ENCODE measurements at places on chromosomes 11 and 22. TPM values are rescaled to one million over a fixed set of nuclear protein-coding genes. Genes with fewer than 3 reads are reported as not detected.

- no peak for DNase-seq
Observed at GRCh38 chr11:134642206-134642605, 230.2 kb upstream of the B3GAT1 start.

GRCh38 chr22:48594757-48595510 lies 1232.7 kb downstream of the BRD1 start:
- no peak for DNase-seq

GRCh38 chr11:115527534-115528125 lies 23.4 kb upstream of the CADM1 start:
- no peak for DNase-seq

The PPP2R5B gene
- 12.5 TPM for total RNA-seq

The OSBP2 gene
- total RNA-seq = 4.3 TPM

DNA sequence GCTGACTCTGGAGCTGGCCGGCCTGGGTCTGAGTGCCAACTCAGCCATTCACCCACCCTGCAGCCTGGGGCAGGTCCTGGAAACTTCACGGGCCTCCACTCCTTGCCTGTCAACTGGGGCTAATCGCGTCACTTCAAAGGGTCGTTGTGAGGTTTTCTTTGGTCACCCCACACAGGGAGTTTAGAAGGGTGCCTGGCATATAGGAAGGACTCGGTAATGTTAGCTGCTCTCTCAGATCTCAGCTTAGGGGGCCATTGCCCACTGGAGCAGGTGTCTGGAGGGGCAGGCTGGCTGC lies 7.3 kb downstream of the INCENP start:
- no peak for DNase-seq

DNA sequence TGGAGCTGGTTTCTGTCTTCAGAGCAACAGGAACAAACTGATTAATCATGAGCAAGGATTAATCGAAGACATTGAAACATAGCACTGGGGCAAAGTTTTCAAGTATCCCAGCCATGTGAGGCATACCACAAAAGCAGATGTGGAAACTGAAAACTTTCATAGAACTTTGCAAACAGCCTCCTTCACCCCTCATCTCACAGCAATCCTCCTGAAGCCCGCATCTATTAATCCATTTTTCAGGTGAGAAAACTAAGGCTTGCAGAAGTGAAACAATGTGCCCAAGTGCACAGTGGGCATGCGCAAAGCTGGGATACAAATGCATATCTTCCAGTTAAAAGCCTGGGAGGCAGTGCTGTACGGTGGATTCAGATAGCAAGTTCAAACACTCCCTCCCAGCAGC lies 58.6 kb upstream of the HMGXB4 start:
- DNase-seq = no peak

The XKR3 gene
- total RNA-seq = not detected

DNA sequence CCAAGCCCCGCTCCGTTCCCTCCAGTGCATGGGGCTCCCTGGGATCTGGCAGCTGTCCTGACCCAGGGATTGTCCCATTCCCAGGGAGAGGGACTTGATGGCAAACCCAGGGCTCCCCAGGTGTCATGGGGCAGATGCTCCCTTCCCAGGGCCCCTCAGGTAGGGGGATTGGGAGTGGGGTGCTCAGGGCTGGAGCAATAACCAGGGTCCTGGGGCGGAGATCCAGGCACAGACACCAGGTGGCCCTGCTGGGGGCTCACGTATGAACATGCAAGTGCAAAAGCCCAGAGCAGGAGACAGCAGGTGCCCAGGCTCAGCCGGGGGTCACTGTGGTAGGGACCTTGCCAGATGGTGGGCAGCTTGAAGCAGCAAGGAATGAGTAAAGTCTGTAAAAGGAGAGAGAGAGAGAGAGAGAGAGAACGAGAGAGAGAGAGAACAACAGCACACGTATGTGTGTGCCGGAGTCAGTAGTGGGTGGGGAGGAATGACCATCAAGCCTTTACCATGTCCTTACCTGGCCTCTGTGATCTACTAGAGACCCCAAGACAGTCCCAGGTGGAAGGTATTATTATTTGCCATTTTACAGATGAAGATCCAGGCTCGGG lies 19.3 kb upstream of the MPPED1 start:
- DNase-seq = no peak

- peak; percentile 31 for DNase-seq
Observed at GRCh38 chr11:34890089-34890488, 26.1 kb downstream of the APIP start.

GRCh38 chr11:47369676-47370075 lies 8.7 kb downstream of the SPI1 start:
- no peak for DNase-seq

- no peak for DNase-seq
Observed at GRCh38 chr11:36214480-36214879, 74.7 kb downstream of the COMMD9 start.

The BIK gene
- total RNA-seq = 0.20 TPM

- no peak for DNase-seq
Observed at GRCh38 chr11:11782532-11783110, 59.2 kb upstream of the USP47 start.

The GRIA4 gene
- total RNA-seq = not detected

The OR51E2 gene
- total RNA-seq = not detected

DNA sequence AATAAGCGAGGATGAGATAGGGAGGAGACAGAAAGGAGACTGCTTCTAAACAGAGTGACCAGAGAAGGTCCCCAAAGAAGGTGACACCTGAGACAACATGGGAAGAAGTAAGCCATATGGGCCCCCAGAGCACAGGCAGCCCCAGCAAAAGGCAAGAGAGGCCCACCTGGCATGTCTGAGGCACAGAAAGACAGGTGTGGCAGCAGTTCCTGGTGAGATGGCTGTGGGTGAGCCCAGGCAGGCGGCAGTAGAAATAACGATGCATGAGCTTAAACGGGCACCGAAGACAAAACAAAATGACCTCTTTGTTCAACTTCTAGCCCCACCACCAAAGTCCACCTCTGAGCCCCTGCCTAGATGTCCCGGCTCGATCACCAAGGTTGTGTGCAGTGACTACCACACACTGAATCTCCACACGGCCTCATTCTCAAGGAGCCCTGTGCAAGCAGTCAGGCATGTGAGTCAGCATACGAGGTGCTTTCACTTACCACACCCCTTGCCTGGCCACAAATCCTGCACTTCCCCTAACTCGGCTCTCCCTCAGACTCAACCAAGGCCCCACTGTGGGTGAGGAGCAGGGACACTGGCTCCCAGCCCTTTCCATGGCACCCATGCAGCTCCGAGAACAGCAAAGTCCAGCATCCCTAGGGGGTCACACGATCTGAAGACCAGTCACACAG lies 77.6 kb downstream of the PACSIN2 start:
- peak; percentile 78 for DNase-seq

DNA sequence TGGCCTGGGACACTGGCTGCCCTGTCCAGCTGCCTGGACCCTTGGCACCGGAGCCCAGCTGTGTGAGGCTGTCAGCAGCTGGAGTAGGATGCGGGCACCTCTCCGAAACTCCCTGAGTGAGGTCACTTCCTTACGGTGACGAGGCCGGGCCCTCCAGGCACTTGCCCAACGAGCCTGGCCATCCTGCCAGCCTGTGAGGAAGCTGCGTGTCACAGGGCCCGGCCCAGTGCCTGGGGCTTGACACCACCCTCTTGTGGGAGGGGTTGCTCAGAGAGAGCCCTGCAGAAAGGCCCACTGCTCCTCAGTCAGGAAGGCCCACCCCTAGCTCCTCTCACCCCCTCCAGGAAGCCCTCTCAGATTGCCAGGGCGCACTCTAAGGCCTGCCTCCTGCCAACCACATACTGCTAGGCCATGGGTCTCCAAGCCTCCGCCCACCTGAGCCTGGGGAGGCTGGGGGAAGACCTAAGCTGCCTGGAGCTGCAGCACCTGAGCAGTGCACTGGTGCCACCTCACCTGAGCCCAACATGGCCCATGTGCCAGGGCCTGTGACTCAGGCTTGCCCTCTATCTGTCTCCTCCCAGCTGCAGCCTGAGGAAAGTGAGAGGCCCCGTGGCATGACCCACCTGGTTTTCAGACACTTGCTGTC lies 4.3 kb upstream of the PHLDA2 start:
- peak; percentile 95 for DNase-seq

DNA sequence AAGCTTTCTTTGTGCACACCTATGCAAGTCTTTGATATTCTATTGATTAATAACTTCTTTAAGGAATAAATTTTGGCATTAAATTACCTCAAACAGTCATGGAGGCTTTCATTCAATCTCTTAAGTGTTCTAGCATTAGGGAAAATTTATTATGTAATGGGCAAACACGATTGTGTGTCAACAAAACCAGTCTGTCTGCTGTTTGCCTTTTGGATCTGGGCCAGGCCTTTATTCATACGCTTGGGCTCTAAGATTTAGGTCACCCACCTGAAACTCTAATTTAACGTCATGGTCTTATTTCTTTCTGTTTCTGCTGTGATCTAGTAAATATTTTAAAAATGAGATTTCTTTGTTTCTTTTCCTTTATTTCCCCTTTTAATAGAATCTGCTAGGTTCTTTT lies 1270.6 kb downstream of the LRRC4C start:
- DNase-seq = no peak

DNA sequence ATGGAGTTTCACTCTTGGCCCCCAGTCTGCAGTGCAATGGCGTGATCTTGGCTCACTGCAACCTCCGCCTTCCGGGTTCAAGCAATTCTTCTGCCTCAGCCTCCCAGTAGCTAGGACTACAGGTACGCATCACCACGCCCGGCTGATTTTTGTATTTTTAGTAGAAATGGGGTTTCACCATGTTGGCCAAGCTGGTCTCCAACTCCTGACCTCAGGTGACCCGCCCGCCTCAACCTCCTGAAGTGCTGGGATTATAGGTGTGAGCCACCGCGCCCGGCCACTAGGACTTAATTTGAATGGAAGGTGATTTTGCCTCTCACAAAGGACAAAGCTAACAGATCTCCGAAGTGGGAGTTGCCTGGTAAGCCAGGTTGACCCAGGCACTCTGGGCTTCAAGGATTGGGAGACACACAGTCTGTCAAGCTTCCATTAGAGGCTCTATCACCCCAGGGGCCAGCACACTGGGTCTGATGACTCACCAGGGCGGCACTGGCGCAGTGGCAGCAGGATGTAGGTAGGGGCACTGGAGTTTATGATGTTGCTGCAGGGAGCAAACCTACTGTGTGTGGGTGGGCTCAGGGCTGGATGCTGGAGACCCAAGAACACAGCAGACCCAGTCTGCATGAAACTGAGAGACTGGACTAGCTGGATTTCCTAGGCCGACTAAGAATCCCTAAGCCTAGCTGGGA lies 17.8 kb upstream of the KCTD14 start:
- no peak for DNase-seq

- peak; percentile 74 for DNase-seq
Observed at GRCh38 chr11:117828611-117829368, 4.2 kb upstream of the FXYD2 start.

The PPME1 gene
- total RNA-seq = 63.8 TPM

- peak; percentile 40 for DNase-seq
Observed at GRCh38 chr11:34809191-34810106, 106.7 kb downstream of the APIP start.

The OR51B5 gene
- total RNA-seq = 1.8 TPM

The MYOD1 gene
- total RNA-seq = not detected

DNA sequence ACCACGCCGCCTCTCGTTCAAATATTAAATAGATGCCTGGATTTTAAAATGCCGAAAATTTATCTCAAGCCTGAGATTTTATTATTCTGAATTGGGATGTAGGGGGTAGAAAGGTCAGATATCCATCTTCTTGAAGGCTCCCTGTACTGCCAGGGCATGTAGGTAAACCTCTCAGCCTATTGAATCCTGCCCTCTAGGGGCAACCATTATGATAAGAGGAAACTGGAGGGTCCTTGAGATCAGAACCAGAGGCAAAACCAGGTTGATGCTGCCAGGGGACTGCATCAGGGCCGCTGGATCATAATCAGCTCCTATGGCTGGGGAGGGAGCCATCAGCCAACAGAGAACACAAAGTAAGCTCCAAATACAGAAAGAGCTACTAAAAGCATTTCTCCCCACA lies 92.4 kb downstream of the KCNC1 start:
- DNase-seq = no peak

DNA sequence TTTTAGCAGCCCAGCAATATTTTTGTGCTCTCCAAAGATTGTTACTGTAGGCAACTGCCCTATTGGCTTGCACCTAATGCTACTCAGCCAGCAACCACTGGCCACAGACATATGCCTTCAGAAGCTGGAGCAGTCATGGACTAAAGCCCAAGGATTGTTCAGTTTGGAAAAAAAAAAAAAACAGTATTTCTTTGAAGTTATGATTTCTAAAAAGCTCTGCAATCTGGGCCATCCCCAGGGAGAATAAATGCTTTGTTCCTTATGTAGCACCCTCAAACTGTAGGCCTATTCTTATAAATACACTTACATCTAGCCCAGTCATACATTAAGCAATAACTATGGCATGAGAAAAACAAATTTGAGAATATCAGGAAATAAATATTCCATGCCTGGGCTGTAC lies 2190.5 kb upstream of the RAG2 start:
- no peak for DNase-seq

GRCh38 chr11:45158210-45158731 lies 11.8 kb downstream of the PRDM11 start:
- no peak for DNase-seq

DNA sequence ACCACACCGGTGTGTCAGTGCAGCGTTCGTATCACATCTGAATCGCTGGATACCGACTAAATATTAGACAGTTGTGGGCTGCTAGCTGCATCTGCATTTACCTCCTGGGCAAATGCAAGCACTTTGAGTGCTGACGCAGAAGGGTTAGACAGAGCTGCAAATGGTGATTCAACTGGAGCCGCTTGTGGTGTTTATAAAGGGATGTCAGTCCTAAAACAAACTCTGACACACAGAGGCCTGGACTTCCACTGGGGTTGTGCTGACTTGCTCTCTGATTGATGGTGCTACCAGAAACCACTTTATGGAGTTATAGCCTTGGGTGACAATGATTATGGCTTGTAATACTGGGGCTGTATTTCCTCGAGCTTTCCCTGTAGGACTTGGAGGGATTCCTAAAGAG lies 374.4 kb downstream of the NTM start:
- peak; percentile 92 for DNase-seq

Data from RPMI7951 (cell line).